Lung (tissue), 17 donors: ENCODE measurements at places on chromosomes 5 and 9.
A peak's percentile ranks its signal among the peaks of the same experiment; 100 is the strongest.

DNA sequence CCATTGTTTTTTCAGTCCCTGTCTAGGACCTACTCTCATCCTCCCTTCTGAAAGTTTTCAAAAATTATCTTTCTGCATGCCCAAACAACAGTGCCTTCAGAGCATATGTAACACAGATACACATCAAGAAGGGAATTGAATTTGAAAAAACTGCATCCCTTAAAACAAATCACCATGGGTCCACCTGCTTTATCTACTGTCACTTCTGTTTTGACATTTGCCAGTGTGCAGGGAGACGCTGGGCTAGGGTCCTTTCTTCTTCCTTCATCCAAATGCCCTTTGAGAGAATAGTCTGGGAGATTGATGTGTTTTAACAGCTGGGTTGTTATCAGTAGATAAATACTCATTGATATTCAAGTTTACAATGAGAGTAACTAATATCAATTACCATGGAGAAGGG, 1630.1 kb downstream of the MAT2B start:
- H3K36me3 ChIP-seq: no peaks in the 10 kb centered on the region
- no peaks in the 10 kb centered on the region for H3K4me1 ChIP-seq
- no peak overlapping the region for H3K27ac ChIP-seq
- DNase-seq: no peak

- no peaks in the 10 kb centered on the region for H3K27me3 ChIP-seq
- H3K4me3 ChIP-seq: no peak overlapping the region
- no peak overlapping the region for H3K27ac ChIP-seq
These were observed 20.4 kb downstream of the DCAF12 start for GRCh38 chr9:34106110-34106509.

GRCh38 chr5:1521671-1522600, 1.8 kb downstream of the LPCAT1 start:
- no peaks in the 10 kb centered on the region for H3K27me3 ChIP-seq
- H3K36me3 ChIP-seq: no peaks in the 10 kb centered on the region
- no peaks in the 10 kb centered on the region for H3K4me1 ChIP-seq
- no peak for DNase-seq
- H3K4me3 ChIP-seq: peak overlapping the region; percentile 92

GRCh38 chr9:68749579-68750159, 44.6 kb downstream of the PIP5K1B start:
- no peak for DNase-seq
- no peak overlapping the region for H3K27ac ChIP-seq
- no peaks in the 10 kb centered on the region for H3K27me3 ChIP-seq
- H3K4me3 ChIP-seq: no peak overlapping the region
- H3K4me1 ChIP-seq: no peaks in the 10 kb centered on the region

GRCh38 chr9:90838098-90838497, 36.5 kb downstream of the SYK start:
- H3K4me3 ChIP-seq: no peak overlapping the region
- no peak overlapping the region for H3K27ac ChIP-seq
- H3K4me1 ChIP-seq: no peaks in the 10 kb centered on the region
- H3K36me3 ChIP-seq: no peaks in the 10 kb centered on the region

- DNase-seq: peak; percentile 84
- peak within 1 kb of the TSS; percentile 89 for H3K27ac ChIP-seq
- no peaks in the 10 kb centered on the region for H3K27me3 ChIP-seq
- H3K4me3 ChIP-seq: peak within 1 kb of the TSS; percentile 84
- H3K36me3 ChIP-seq: no peaks in the 10 kb centered on the region
These were observed at the start of gene RNF145 for GRCh38 chr5:159209438-159210209. RNF145 (minus strand) TSS chr5:159209553; CDS start chr5:159203617, 5,936 bp downstream.

DNA sequence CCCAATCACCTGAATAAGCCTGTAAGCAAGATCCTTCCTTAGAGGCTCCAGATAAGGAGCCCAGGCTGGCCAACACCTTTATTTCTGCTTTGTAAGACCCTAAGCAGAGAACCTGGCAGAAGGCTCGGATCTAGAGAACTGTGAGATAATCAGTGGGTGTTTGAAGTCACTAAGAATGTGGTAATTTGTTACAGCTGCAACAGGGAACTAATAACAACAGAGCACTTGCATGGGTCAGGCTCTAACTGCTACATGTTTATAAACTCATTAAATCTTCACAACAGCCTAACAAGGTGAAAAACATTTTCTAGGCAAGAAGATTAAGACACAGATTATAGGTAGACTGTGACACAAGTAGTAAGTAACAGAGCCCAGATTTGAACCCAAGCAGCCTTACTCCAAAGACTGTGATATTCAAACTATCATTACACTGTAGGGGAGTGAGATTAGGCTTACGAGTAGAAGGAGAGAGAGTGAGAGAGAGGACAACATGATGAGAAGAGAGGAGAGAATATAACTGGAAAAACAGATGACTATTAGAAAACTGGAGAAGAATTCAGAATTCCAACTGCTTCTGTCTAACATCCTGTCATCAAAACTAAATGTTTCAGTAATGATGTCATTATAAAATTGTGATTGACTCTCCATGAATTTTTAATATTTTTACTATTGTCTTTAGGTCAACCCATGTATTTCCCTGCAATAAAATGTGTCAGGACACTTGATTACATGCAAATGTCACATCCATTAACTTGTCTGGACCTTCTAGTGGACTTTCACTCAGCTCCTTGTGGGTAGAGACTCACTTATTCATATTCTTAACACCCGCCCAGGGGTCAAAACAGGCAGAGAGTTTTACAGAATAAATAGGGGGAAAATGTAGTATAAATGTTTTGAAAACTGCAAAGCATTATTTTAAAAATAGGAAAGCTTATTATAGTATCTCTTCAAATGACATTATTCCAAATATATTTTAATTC, 290.9 kb upstream of the RGMB start:
- no peaks in the 10 kb centered on the region for H3K36me3 ChIP-seq
- no peaks in the 10 kb centered on the region for H3K4me1 ChIP-seq
- H3K4me3 ChIP-seq: no peak overlapping the region
- DNase-seq: no peak

- no peak overlapping the region for H3K4me3 ChIP-seq
- H3K36me3 ChIP-seq: no peaks in the 10 kb centered on the region
- H3K4me1 ChIP-seq: peaks cover 2% of the 10 kb centered on the region
- no peak overlapping the region for H3K27ac ChIP-seq
- no peak for DNase-seq
- no peaks in the 10 kb centered on the region for H3K27me3 ChIP-seq
These were observed 2.1 kb upstream of the IFT74 start for GRCh38 chr9:26954050-26954508.

DNA sequence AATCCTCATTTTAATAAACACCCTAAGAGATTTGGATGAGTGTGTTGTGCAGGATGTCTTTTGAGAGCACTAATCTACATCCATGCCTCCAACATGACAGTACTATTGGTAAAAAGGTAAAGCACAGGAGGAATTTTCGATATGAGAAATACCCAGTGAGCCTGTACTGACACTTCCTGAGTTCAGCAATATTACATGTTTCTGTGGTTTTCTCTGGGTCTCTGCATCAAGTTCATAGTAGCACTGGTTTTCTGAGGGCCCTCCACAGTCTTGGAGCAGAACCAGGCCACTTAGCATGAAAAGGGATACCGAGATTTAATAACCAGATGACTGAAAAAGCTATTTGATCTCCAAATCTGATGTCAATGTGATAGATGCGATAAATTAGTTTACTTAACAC, 524.1 kb downstream of the TMEM38B start:
- no peak overlapping the region for H3K27ac ChIP-seq
- no peak for DNase-seq
- H3K27me3 ChIP-seq: no peaks in the 10 kb centered on the region
- H3K4me3 ChIP-seq: no peak overlapping the region
- H3K36me3 ChIP-seq: no peaks in the 10 kb centered on the region

DNA sequence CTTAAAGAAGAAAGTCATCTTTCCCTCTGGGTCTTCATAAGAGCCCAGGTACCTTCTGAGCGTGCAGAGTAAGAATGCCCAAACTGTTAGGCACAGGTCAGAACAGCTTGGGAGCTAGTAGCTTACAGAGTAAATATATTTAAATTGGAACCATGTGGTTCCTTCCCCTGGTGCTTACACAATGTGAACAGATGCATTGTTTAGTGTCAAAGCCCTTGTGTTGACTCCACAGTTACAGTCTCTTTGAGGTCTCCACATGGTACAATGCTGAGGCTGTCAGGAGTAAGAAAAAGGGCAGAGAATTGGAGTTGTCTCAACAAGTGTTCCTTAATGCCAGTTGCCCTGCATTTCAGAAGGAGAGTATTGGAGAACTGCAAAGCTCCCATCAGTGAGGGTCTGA, 188.5 kb downstream of the PAPPA start:
- no peaks in the 10 kb centered on the region for H3K36me3 ChIP-seq
- peaks cover 4% of the 10 kb centered on the region for H3K4me1 ChIP-seq
- no peaks in the 10 kb centered on the region for H3K27me3 ChIP-seq
- no peak for DNase-seq
- no peak overlapping the region for H3K4me3 ChIP-seq

DNA sequence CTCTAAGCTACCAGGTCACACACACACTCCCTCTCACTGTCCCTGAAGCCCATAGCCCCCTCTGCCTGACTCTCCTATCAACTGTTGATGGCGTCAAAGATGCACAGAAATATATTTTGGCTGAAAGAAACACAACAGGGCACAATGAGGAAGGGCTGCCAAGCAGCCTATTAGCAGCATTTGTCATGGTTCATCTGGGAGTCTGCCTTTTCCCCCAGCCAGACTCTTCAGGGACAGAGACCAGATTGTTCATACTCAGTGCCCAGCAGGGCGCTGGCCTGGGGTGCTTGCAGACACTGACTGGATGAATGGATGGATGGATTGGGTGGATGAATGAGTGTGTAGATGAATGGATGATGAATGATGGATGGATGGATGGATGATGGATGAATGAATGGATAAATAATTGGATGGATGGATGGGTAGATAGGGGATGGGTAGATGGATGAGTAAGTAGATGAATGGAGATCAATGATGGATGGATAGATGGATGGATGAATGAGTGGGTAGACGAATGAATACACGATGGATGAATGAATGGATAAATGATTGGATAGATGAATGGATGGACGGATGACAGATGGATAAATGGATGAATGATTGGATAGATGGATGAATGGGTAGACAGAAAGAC, 90.5 kb downstream of the ADAMTS2 start:
- no peak for DNase-seq
- H3K36me3 ChIP-seq: no peaks in the 10 kb centered on the region
- H3K4me1 ChIP-seq: no peaks in the 10 kb centered on the region

GRCh38 chr5:322942-323879, 1.7 kb downstream of the AHRR start:
- H3K4me1 ChIP-seq: no peaks in the 10 kb centered on the region
- H3K36me3 ChIP-seq: no peaks in the 10 kb centered on the region
- no peak overlapping the region for H3K27ac ChIP-seq
- H3K27me3 ChIP-seq: peaks cover 57% of the 10 kb centered on the region
- no peak for DNase-seq
- H3K4me3 ChIP-seq: no peak overlapping the region
